ENCODE measurements at places on chromosomes 3 and 15.

DNA sequence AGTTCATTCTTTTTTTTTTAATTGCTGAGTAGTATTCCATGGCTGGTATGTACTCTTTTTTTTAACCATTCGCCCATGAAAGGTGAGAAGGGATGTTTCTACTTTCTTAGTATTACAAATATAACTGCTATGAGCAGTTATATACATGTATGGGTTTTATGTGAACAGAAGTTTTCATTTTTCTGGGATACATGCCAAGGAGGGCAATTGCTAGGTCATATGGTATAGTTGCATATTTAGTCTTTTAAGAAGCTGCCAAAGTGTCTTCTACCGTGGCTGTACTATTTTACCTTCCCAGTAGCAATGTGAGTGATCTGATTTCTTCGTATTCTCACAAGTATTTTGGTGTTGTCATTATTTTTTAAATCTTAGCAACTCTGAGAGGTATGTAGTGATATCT, 11.2 kb upstream of the KLHL40 start:
- no peak for DNase-seq

GRCh38 chr15:37050345-37050744, 50.0 kb downstream of the MEIS2 start:
- DNase-seq, result no peak

DNA sequence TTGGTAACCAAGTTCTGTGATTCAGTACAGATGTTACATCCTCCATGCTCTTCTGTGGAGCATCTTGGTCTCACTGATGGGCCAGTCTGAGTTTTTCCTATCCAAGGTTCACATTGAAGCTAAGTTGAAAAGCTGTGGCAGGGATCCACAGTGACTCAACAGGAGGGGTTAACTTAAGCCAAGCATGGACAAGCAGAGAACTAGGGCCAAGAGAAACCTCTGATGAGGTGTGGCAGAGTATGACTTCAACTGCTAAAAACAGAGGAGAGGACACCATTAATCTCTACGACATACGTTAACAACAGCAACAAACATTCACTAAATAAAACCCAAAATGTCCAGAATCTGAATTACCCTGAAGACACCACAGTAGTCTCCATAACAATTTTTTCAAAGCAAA, 268.1 kb upstream of the UBE2E2 start:
- no peak for DNase-seq

- no peak for DNase-seq
Observed at GRCh38 chr15:101052031-101052620, 133.0 kb downstream of the LRRK1 start.

DNA sequence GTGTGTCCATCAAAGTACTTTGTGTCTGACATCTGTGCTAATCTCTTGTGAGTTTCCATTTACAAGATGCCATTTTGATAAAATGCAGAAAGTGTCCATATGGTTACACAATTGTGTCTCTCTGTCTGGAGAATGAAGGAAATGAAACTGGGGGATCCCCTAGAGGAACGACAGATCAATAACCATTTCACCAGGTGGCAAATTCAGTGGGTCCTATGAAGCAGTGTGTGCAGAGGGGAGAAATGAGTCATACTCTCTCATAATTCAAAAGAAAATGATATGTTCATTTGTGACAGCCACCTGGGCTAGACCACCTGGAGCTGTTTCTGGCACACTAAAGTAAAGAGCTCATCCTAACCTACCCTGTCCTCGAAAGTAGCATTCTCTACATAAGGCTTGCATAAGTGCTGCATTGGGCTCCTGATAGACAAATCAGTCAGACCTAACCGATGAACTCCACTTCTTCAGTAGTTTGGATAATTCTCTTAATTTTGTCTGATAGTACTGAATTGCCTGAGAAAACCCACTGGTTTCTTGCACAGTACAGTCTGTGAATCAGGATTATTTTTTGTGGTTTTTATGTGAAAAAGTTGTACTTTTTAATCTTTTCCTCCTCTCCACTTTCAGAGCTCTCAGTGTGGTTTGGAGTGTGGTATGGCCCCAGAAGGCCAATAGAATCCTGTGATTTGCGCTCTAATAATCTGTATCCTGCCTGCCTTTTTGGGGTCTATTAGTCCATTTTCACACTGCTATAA, 10.3 kb upstream of the CD47 start:
- no peak for DNase-seq

DNA sequence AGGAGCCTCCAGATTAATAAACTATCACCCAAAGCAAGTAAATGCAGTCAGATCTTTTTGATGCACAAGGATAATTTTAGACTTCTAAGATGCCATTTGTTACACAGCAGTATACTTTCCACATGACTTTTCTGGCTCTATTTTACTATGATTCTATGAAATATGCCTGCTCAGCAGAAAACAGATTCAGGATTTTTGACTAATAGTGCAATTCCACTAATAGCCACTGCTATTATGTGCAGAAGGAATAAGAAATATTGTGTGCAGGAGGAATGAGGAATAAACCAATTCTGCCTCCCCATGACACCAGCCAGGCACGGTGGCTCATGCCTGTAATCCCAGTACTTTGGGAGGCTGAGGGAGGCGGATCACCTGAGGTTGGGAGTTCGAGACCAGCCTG, 11.5 kb upstream of the SPPL2A start:
- no peak for DNase-seq

DNA sequence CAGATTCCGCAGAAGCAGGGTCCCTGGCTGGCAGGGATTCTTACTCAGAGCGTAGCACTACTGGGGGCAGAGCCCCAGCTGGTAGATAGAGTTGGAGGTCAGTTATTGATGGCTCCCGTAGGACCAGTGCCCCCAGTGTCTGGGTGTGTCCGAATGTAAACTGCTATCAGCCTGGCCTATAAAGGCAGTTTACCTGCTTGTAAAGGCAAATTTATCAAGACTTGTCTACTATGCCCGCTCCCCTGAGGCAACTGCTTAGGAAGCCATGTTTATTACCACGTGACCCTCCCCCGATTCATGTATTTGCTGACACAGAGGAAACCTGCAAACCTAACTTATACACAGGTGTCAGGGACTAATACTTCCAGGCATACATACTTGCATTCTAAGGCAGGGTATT, 607 bp upstream of the PPP1R14D start:
- no peak for DNase-seq

DNA sequence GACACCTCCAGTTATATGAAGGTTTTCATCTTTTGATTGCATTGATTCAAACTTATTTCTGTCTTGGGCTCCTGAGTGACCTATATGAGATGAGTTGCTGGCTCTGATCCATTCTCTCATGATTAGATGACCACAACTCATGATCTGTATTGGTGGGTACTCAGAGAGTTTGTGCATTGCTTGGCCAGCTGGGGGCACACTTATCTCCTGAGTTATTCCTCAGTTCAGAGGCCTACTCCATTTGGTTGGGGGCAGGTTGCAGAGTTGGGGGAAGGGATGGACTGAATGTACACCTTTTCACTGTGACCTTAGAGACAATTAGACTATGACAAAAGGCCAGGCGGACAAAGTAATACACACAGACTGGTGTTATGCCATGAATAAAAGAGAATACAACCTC, 166.2 kb upstream of the SEMA6D start:
- DNase-seq, result no peak

DNA sequence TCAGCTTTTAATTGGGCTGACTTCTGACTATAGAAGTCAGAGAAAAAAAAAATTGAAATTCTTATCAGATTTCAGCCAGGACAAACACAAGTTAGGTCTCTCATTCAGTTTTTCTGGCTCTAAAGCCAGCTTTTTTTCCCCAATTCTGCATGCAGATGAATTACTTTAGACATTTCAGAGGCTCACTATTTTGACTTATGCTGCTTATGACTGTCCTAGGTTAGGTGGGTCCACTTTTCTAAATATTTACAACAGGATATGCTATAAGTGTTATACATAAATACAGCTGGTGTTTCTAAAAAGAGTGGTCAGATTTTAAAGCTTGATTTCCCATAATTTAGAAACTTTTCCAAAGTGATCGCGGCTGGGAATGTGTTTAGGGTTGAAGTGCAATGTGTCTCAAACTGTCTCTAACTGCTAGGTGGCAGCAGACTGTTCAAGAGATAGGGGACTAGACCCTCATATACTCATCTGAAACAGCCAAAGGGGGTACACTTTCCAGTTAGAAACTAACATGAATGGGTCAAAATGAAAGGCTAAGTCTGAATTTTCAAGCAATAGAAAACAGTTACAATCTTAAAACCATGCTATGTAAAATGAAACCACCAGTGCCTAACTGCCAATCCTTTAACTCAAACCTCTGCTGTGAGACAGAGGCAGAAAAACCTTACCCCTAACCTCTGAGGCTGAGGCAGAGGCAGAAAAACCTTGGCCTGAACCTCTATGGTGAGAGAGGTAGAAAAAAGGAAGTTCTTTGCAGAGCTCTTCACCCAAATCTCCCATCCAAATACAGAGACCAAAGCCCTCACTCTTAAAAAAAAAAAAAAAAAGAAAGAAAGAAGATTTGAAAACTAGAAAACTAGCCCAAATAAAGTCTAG, 596.0 kb downstream of the NTRK3 start:
- no peak for DNase-seq

DNA sequence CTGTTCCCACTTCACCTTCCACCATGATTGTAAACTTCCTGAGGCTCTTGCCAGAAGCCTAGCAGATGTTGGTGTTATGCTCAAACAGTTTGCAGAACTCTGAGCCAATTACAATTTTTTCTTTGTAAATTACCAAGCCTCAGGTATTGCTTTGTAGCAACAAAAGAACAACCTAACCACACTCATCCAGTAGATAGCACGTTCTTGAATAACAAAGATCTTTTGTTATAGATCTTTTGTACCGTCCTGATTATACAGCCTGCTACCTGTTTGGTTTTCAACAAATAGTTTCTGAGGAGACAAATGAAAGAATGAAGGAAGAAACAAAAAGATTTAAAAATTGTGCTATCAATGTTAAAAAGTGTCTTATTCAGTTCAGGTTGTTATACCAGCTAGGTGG, 474.7 kb upstream of the ALCAM start:
- DNase-seq, result no peak

DNA sequence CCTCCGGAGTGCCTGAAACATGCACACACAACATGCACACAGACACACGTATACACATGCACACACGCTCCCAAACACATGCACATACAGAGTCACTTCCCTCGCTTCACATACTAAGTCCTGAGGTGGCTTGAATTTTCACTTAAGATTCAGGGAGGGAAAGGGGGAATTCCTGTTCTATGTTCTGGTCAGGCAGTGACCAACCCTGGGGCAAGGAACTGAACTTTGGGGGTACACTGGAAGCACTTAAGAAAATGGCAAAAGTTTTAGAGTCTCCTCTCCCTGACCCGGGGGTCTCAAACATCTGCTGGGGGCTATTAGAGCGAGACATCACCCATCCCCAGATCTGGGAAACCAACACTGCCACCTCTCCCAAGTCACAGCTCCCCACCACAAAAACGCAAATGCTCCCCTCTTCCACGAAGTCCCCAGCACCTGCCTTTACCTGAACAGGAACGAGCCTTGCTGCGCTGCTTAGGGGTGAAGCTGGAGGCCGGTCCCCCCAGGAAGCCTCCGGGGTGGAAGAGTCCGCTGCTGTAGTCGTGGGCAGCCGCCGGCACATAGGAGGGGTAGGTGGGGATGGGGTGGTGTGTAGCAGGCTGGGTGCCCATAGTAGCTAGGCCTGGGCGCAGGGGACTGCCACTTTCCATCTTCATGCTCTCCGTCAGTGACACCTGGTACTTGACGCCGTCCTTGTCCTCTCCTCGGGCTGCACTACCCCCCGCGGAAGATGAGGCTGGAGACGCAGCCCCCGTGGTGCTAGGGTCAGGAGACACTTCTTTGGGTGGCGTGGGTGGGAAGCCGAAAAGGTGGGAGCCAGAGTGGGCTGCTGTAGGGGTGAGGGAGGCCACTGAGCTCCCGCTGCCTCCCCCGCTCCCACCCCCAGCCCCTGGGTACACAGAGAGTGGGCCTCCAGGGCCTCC, 7.5 kb downstream of the GATA2 start:
- DNase-seq, result no peak

DNA sequence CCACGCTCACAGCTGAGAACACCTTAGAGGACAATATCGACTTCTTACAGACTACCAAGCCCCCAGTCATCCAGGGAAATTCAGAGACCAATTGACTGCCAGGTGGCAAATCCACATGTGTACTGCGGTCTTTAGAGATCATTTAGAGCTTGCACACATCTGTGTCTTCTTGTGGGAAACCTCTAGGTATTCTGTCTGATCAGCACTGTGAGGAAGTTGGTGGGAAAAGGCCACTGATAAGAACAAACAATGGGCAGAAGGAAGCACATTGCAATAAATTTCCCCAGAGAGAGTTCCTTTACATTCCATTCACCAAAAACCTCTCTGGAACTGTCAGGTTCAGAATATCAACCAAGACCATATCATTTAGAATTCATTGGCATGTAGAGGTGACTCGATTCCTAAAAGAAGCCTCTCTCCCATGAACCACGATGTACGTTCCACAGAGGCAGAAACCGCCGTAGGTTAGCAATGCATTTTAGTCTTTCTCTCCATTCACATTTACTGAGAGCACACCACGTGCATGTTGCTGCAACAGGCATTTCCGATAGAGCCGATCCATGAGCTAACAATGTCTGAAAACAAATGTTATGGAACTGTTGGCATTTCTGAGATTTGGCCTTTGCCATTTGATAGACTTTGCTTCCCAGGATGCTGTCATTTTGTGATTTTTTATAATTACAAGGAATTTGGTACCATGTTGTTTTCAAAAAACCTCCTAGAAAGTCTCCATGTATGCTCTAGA, 287.3 kb upstream of the TPRG1 start:
- DNase-seq, result no peak

DNA sequence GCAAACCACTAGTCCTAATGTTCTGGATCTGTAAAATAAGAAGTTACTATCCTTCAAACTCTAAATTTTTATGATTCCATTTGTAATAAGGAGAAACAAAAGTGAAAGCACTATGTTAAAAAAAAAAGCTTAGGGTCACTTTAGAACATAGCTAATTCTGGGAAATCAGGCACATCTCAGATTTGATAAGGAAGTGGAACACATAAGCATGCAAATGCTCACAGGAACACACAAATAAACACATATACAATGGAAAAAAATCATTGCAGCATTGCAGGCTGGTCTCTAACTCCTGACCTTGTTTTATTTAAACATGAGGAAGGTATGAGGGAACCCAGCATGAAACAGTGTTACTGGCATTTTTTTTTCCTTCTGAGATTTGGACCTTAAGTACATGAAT, 63.2 kb upstream of the TNFSF10 start:
- peak; percentile 43 for DNase-seq

DNA sequence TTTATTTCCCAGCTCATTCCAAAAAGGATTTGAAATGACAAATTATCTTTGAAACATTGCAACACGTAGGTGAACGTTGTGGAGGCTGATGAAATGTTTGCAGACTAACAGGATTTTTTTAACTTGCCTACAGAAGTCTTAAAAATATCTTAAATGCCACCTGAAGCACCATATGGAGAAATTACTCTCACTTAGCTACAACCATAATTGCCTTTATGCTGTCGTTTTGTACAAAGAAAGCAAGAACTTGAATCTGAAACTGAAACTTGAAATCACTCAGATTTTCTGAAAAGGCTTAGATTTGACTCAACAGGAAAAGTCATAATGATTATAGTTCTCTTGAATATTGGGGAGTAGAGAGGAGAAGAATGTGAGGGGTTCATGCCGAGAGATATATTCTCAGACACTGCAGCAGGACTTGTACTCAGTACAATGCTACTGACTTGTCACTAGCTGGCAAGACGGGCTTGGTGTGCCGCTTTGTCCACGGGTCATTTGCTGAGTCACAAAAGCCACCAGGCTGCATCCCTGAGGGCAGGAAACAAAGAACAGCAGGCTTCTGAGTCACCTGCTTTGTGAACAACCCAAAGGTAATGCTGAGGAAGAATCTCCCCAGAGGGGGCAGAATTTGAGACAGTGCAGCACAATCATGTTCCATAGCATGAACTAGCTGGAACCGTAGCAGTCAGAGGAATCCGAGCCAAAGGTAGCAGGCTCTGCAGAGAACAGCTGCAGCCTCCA, 7.1 kb upstream of the FMN1 start:
- DNase-seq, result peak; percentile 12
